ENCODE measurements at places on chromosomes 3 and 15.

DNA sequence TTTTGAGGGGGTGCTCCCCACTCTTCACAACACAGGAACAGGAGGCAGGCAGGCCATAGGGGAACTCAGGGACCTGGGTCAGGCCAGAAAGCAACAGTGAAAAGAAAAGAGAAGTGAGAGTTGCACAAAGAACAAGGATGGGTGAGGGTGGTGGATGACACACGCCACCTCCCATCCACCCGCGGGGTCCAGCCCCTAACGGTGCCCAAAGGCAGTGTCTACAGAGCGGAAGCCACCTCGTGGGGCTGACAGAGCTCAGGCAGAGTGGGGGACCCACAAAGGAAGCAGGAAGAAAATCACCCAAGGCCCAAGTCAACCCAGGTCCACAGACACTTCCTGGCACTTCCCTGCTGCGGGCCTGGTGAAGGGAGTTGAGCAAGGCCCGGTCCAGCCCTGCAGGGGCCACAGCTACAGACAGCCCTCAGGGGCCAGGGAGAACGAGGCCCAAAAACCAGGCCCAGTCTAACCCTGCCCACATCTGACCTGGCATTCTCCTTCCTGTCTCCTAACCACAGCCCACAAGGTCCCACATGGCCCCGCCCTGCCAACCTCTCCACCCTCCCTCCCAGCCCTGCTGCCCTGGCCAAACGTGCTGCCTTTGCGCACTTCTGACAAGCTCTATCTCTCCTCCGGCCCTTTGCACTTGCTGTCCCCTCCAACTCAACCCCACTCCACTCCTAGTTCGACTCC is 5.9 kb downstream of the NUP210 start:
- DNase-seq = peak; percentile 73

DNA sequence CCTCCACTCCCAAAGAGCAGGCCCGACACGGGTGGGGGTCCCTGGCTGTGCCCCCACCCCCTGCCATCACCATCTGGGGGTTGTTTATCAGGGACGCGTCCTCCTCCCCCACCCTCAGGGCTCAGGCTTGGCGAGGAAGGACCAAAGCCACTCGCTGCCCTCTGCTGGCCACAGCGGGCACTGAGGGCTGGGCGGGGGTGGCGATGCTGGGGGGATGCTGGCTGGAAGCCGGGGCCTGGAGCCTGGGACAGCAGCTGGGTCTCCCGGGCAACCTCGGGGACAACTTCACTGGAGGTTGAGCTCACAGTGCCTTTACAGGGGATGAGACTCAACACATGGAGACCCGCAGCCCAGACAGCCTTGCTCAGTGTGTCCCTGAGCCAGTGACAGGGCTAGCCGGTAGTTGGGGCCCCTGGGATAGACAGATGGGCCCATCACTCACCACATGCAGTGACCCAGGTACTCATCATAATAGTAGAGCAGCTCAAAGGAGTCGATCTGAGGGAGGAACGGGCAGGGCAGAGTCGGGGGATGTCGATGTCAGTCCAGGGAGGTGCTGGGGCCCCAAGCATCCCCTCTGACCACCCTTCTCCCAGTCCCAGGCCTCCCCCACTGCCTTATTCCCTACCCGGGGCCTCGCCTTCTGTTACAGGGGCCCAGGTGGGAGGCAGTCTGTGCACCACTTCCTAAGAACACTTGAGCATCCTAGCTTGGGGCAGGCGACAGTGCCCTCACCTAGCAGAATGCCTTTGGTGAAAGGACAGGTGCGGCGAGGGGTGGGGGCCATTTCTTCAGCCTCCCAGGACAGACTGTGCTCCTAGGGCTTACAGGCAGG is 5.9 kb upstream of the CALML4 start:
- DNase-seq = peak; percentile 12

DNA sequence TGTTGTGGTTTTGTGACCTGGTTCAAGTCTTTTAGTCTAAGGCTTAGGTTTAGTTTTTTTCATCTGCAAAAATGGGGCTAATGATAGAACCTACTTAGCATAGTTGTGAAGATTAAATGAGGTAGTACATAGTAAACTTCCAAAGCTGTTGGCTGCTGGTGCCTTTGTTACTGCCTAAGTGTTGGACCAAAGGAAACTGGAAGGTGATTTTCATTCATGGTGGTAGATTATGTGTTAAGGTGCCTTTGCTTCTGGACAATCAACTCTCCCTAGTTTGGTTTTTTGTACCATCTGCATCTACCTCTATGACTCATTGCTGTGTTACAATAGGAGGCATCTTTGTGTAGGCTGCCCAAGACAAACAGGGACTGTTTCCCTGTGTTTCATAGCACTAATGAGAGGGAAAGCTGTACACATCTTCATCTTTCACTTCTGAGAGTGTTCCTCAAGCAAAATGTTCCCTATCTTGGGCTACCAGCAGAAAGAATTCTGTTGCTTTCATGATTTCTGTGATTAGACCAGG is 3.2 kb downstream of the MAP2K1 start:
- peak; percentile 15 for DNase-seq

DNA sequence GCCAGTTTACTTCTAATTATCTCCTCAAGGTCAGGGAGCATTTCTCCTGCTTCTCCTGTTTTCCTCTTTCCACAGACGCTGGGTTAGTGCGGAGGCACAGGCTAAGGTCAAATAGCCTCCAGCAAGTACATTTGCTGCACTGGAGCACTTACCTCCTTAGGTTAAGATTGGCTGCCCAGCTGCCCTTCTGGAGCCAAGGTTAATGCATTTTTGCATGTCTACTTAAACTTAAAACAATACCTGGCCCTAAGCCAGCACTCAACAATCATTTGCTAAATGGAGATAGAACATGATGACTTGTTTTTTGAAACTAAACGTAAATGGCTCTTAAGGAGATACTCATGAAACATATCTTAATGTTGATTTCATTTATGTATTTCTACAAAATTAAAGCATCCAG is 83.5 kb downstream of the SSR3 start:
- DNase-seq = no peak

- DNase-seq = no peak
Observed at GRCh38 chr3:136186344-136186743, 9.8 kb downstream of the MSL2 start.

DNA sequence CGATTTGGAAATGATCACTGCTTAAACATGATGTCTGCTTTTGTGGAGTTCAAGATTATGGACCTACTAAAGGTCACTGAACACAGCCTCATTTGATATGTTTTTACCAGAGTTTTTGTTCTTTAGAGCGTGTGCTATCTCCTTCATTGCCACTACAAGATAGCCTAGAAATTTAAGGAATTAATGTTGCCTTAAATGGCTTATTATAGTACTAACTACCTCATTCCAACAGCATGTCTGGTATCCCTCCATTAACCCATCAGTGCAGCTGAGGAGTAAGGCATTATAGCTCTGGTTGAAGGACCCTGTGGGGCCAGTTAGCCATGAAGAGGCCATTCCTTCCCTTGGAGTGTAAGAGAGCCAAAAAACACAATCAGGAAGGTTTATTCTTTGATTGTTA is 2.3 kb upstream of the FAM43A start:
- DNase-seq = no peak

DNA sequence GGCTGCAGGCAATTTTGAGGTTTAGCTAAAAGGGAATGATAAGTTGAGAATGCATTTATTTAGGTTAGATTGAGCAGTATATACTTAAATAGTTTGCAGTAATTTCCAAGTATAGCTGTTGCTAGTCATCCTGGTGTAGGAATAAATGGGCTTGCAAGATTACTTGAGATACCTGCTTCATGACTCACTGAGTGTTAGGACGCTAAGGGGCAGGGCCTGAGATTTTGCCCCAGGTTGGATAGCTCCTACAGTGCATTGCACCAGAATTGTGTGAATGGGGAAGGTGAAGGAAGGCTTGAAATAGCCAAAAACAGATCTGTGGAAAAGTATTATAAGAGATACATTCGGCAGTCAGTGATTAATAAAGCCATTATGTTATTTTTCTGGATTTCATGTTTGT is 72.8 kb downstream of the KCNH8 start:
- no peak for DNase-seq

DNA sequence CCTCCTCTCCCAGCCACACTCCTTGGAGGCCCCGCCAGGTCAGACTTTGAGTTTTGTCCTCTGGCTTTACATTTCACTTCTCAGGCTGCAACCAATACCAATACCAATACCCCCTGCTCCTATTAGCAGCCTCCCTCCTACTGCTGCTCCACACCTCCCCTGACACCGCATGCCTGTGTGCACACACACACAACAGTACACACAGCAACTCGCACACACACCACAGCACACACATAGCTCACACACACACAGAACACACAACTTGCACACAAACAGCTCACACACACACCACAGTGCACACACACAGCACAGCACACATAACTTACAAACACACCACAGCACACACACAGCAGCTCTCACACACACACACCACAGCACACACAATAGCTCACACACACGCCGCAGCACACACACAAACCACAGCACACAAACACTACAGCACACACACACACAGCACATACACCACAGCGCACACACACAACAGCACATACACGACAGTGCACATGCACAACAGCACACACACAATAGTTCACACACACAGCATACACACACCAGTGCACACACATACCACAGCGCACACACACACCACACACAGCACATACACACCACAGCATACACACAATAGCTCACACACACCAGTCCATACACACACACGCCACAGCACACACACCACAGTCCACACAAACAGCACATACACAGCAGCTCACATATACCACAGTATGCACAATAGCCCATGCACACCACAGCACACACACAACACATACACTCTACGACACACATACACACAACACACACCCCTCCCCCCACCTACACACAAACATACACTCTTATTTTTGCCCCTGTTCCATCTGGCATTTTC is 204.7 kb downstream of the UACA start:
- no peak for DNase-seq

DNA sequence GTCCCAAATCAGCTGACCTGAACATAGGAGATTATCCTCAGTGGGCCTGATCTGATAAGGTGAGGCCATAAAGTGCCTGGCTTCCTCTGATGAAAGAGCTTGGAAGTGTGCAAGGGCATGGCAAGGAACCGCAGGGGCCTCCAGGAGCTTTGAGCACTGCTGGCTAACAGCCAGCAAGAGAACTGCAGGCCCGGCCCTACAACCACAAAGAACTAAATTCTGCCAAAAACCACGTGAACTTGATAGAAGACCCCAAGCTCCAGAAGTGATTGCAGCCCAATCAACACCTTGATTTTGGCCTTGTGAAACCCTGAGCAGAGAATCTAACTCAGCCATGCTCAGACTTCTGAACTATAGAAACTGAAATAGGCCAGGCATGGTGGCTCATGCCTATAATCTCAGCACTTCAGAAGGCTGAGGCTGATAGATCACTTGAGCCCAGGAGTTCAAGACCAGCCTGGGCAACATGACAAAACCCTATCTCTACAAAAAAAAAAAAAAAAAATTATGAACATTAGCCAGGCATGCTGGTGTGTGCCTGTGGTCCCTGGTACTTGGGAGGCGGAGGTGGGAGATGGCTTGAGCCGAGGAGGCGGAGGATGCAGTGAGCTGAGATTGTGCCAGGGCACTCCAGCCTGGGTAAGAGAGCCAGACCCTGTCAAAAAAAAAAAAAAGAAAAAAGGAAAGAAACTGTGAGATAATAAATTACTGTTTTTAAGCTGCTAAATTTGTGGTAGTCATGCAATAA is 7.7 kb upstream of the DIS3L start:
- no peak for DNase-seq
